ENCODE measurements at places on chromosomes 3 and 15. TPM values are rescaled to one million over a fixed set of nuclear protein-coding genes. Genes with fewer than 3 reads are reported as not detected.

CACNA2D2 gene
- total RNA-seq, result 5.4 TPM

- DNase-seq, result no peak
These were observed 30.9 kb downstream of the CCDC191 start for GRCh38 chr3:114025451-114025850.

LARP6 gene
- not detected for total RNA-seq

- peak; percentile 83 for DNase-seq
These were observed 4.7 kb downstream of the BHLHE40 start for GRCh38 chr3:4983739-4984510.

RNU5B-1 gene
- total RNA-seq, result not detected

GRCh38 chr15:98080791-98081190 lies 120.3 kb downstream of the ARRDC4 start:
- DNase-seq, result no peak

DNA sequence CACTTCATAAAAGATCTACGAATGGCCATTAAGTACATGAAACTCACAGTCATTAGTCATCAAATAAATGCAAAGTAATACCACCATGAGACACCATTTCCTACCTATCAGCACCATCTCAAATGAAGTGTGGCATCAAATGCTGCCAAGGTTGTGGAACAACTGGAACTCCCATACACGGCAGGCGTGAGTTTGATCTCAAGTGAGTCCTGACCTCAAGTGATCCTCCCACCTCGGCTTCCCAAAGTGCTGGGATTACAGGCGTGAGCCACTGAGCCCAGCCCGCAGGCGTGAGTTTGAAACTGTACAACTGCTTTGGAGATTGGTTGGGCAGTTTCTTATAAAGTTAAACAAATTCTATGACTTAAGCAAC lies 28.8 kb upstream of the HDAC11 start:
- peak; percentile 20 for DNase-seq

DNA sequence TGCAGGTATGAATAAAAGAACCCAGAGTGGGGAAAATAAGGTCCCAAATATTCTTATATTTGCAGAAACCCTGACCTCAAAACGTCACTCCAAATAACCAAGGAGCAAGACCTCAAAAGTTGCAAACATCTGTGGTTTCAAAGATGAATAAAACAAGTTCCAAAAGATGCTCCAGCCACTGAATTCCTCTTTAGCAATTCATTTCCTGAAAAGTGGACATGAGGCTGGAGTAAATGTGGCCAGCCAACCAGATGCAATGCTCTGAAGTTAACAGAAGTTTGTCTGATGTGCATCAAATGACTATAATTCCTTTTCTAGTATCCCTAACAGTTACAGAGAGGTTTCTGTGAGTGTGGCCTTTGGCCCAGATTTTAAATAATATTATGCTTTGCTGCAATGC lies 71.2 kb upstream of the WNT5A start:
- no peak for DNase-seq

DNA sequence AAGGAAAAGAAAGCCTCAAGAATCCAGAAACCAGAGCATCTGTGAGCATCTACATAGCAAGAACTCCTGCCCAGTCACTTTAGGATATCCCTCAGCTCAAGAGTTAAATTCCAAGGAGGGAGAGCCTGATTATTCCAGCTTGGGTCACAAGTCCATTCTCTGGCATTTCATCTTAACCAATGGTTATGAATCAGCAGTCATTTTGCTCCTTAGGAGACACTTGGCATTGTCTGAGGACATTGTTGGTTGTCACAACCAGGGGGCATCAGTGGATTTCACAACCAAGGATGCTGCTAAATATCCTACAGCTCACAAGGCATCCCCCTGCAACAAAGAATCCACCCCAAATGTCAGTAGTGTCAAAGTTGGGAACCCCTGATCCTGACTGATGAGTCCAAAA lies 51.0 kb upstream of the LMCD1 start:
- DNase-seq, result no peak

DNA sequence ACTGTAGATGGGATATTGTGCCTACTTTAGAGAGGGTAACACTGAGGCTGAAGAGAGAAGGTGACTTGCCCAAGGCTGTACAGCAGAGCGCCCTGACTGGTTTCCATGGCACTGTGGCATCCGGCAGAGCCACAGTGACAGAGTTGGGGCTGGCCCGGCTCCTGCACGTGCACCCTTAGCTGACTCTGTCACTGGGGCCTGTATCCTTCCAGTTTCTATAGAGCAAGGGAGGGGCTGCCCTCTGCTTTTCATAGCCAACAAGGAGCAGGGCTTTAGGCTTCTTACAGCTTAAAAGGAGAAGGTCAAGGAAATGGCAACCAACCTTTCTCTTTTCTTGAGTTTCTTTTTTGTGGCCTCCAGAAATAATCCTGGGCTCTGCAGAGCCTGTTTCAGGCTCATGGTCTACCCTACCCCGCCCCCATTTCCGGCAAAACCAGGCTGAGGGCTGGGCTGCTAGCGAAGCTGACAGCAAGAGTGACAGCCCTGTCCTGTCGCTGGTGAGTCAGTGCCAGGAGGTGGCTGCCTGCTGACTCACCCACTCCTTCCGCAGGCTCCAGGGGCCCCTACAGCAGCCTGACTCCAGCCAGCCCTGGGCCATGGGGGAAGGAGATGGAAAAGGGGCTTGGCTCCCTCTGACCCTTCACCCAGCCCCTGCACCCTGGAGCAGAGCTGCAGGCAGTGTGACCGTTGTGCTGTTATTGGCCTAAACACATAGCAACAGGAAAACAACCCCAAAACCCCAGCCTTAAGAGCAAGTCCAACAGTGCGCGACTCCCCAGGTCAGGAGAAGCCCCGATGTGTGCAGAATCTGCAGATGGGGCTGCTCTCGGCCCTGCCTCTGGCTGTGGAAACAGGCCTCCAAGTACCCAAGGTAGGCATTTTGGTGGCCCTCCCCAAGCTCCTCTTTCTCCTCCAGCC lies 29.8 kb downstream of the SLC6A6 start:
- peak; percentile 97 for DNase-seq

- no peak for DNase-seq
These were observed 165.6 kb upstream of the CCDC54 start for GRCh38 chr3:107211608-107212007.
